Smooth muscle cell of trachea (primary cell): ENCODE measurements at places on chromosomes 13 and 19. TPM values are rescaled to one million over a fixed set of nuclear protein-coding genes. Genes with fewer than 3 reads are reported as not detected.

Gene PTGIR
- 2.9 and 6.8 TPM in 2 replicates for total RNA-seq

Gene ZNF91
- total RNA-seq, result 20.8 and 21.5 TPM in 2 replicates

Gene LYPD5
- total RNA-seq, result 1.7 TPM in 1 of 2 replicates, not detected in the other

Gene IGFL3
- not detected in 2 replicates for total RNA-seq

Gene TUBA3C
- 0.15 TPM in 1 of 2 replicates, not detected in the other for total RNA-seq

Gene KIR2DL1
- total RNA-seq, result not detected in 2 replicates

Gene PSG5
- 8.6 and 19.8 TPM in 2 replicates for total RNA-seq

Gene C19orf67
- total RNA-seq, result 0.17 TPM in 1 of 2 replicates, not detected in the other

Gene TMEM38A
- 1.9 and 5.6 TPM in 2 replicates for total RNA-seq

Gene ZNF584
- 18.5 and 33.2 TPM in 2 replicates for total RNA-seq

Gene SLC15A1
- under 0.01 TPM in 2 replicates for total RNA-seq

Gene RINL
- 2.0 and 2.8 TPM in 2 replicates for total RNA-seq

Gene JAK3
- total RNA-seq, result 0.58 and 2.6 TPM in 2 replicates

Gene ZNF470
- 6.4 and 6.9 TPM in 2 replicates for total RNA-seq

Gene RNF17
- total RNA-seq, result 0.17 TPM in 1 of 2 replicates, not detected in the other

Gene KLK12
- total RNA-seq, result not detected in 2 replicates

Gene ZNF850
- 0.83 and 1.0 TPM in 2 replicates for total RNA-seq

Gene IFI30
- total RNA-seq, result 17.2 and 23.0 TPM in 2 replicates

Gene IL11
- total RNA-seq, result 2.6 and 3.6 TPM in 2 replicates

Gene DLL3
- under 0.01 and 0.33 TPM in 2 replicates for total RNA-seq

Gene CD37
- total RNA-seq, result not detected in 2 replicates

Gene RFPL4A
- total RNA-seq, result not detected in 2 replicates
